ENCODE measurements at places on chromosomes 5 and 9. TPM values are rescaled to one million over a fixed set of nuclear protein-coding genes. Genes with fewer than 3 reads are reported as not detected.

DNA sequence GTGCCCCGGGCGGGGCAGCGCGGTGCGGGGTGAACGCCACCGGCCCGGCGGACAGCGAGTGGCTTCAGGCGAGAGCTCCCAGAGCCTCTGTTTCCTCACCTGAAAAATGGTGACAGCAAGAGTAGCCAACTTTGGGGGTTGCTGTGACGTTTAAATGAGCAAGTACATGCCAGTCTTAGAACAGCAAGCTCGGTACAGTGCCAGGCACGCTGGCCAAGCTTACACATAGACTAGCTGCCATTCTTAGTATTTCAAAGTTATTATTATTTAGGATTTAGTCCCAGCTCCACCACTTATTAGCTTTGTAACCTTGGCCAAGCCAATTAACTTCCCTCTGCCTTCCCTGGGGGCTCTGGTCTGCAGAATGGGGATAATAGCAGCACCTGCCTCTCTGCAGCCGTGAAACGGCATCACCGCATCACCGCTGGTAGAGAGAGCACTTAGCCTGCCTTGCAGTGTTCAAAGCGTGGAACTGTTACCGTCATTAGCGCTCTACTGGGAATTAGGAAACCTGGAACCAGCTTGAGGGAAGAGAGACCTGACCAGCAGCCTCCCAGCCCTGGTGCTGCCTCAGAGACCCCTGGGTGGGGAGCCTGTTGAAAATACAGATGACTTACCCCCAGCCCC, at the start of gene C9orf50:
TSS of gene C9orf50 (minus strand) at position 433 of the 627 bp plus-strand sequence. CDS start 527 bp downstream, outside the sequence.
- DNase-seq: no peak

DNA sequence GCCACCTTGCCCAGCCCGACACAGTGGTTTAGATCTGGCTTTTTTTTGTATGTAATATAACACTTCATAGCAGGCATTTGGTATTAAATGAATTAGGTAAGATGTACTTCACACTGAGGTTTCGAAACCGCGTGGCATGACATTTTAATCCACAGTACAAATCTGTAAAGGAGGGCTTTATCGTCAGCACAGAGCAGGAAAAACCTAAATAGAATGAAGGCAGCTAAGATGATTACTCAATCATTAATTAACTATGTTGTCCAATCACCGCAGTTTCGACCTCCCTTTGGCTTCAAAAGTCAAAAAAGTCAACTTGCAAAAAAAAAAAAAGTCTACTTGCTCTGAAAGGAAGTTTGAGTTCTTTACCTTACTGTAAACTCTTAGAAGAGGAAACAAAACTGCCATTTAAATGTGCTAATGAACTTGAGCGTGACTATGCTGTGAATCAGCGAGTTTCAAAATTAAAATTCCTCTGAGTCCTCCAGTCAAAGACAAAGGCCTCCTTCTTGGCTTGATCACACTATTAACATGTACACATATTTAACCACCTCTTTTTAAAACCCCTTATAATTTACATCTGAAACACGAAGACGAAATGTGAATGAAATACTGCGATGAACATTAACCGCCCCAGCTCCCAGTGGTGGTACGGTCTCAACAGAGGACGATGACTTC, 698 bp upstream of the SEC24A start:
- peak; percentile 19 for DNase-seq

GRCh38 chr5:173730632-173731298, 114.3 kb upstream of the BOD1 start:
- peak; percentile 78 for DNase-seq

GRCh38 chr5:168720575-168720974, 141.4 kb upstream of the PANK3 start:
- no peak for DNase-seq

DNA sequence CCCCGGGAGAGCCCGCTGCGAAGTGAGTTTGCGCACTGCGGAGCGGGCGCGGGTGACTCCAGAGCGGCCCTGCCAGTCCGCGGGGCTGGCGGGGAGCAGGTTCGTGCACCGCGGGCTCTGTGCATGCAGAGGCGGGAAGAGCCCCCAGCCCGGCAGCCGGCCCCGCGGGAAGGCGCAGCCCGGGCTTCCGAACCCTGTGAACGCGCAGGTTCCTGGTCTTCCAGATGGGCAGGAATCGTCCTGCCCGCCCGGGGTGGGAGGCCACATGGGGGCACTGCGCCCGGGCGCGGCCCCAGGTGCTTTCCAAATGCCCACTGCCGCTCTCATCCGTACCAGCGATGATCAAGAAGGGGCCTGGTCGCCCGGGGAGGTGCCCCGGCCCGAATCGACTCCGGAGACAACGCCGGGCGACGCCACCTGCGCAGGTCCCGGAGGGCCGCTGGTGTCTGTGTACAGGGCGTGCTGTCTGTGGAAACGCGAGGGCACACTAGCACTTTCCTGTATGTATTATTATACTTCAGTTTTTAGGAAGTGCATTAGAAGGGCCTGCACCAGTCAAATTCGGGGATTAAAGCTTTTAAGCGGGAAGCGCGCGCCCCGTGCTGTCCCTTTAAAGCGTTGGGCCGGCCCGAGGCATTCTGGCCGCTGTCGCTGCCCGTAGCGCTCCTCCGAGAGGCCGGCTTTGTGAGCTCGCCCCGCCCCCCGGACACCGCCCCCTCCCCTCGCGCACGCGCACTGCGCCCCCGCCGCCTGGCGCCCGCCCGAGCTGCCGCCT, at the start of gene WDR5:
TSS of gene WDR5 (plus strand) at position 740 of the 775 bp plus-strand sequence. CDS start 3,796 bp downstream, outside the sequence.
- DNase-seq: peak; percentile 98

The ARHGAP26 gene
- 39.5 TPM for total RNA-seq

The CARTPT gene
- not detected for total RNA-seq

The OGN gene
- 64.0 TPM for total RNA-seq

Data from posterior vena cava (tissue), 2 donors.